ENCODE measurements at places on chromosomes 2 and 18.

DNA sequence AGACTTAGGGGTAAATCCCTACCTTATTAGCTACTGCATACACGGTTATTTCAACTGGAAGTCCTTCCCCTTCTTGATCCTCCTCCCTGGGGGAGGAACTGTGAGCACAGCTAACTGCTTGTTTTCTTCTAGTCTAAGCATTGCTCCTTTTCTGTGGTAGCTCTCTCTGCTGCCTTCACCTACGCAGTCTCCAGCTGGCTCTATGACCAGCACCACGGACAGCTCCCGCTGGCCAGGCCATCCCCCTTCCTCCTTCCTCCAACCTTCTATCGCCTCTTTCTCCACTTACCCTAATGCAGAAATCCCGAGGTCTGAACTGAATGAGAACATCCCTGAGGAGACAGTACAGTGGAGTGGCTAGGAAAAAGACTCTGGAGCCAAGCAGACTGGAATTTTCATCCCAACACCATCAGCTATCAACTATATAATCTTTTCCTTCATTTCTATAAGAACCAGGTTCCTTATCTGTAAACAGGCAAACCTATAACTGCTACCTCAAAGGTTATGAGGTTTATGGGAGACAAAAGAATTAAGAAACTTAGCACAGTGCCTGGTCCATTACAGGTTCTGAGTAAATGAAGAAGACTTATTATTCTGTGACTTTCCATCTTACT lies 4.7 kb upstream of the CFAP65 start:
- DNase-seq: peak; percentile 76

DNA sequence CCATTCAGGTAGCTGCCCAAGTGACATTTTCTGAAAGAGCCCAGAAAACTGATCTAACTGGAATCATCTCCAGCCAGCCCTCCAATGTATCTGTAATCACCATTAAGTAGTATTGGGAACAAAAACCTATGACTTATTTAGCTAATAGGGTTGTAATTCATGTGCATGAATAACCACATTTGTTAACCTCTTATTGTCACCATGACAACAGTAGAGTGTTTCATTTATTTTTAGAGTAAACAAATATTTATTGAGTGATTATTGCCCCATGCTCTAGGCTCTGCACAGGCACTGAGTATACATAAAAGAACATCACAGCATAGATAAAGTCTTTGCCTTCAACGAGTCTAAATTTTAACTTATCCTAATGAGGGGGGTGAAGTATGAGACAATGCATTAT lies 265.4 kb upstream of the UBE2E3 start:
- DNase-seq: no peak

GRCh38 chr18:38221476-38222100 lies 656.0 kb upstream of the CELF4 start:
- no peak for DNase-seq

- no peak for DNase-seq
These were observed 162.3 kb upstream of the CCDC68 start for GRCh38 chr18:55121397-55122170.

DNA sequence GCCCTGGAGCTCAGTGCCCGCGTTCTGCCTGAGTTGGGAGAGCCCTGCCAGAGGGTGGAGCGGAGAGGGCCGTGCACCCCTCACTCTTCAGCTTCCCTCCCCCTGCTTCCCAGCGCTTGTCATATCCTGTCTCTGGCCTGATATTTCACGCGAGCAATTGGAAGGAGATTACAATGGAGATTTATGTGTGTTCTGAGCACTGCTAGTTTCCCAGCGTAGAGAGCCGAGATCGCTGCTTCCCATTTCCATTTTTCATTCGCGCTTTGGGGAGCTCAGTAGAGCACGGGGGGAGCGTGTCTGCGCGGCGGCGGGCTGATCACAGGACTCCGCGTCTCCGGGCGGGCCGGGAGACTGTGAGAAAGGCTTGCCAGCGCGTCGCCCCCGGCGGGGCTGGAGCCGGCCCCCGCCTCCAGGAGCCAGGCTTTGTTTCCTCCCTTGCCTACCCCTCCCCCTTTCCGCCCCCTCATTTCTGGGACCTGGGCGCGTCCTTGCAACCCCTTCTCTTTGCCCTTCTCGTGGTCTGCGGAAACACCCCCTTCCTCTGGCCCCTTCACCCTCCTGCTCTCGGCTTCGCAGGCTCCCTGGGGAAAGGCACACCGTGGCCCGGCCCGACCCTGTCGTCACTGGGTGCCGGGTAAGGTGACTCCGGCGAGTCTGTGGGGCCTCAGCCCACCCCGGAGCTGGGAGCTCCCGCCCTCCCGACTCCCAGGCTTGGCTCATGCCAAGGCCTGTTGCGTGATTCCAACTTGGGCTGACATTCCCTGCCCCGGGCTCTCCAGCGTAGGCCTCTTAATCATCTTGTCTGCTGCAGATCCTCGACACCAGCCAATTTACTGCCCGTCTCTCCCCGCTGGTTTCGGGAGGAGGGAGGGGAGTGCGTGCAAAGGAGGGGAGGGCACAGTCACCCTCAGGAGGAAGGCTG lies 5.8 kb downstream of the DLX2 start:
- DNase-seq: peak; percentile 64

DNA sequence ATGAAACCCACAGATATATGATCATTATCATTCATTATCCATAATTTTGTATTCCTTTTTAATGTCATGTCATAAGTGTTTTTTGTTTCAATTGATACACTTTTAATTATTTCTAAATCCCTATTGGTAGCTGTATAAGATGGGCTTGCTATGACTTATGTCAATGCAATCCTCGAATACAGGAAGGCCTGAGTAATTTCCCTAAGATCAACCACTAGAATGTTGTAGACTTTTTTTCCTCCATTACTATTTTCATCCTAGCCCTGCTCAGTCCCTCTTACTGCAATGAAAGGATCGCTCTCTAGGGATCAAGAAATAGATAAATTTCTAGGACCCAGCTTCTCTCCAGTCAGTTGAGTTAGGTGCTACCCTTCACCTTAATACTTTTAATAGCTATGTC lies 186.3 kb downstream of the KCNE4 start:
- DNase-seq: no peak

DNA sequence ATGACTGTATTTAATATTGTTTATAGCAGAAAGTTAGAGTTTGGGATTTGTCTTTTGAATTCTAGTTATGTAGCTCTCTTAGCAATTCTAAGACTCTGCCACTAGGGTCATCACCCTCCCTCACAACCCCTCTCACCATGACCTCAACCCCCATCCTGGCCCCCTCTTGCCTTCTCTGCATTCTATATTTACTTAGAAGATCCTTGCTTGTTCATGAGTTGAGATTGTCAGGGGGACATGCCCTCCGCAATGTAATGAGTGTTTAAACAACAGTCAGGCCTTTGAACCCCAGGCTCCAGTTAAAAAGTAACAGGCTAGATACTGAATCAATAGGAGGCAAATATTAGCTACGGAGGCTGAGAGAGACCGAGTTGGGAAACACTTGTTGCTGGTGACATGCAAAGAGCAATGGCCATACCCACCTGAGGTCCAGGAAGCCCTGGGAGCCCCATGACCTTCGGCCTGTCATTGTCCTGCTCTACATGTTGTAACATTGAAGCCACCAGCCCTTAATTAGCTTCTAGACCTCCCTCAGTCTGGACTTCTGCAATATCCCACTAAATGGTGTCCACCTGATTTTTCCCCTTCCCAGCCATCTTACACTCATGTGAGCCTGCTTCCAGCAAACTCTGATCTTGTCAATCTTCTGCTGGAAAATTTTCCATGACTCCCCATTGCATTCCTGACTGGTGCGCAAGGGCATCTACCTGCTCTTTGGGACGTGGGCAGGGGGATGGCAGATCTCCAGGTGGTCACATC lies 221.1 kb downstream of the ALPK2 start:
- DNase-seq: no peak

DNA sequence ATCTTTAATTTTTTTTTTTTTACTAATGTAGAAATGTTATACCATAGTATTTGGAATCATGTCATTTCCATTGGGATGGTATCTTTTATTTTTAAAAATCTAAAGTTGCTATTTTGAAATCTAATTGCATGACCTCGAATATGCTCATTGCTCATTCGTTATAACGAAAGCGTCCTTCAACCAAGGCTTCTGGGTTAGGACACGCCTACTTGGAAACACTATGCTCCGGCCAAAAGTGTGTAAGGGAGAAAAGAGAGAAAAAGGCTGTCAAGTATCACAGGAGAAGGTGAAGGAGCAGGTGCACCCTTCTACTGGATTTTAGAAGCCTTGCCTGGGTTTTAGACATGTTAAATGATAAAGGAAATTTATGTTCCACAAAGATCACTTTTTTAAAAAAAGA lies 465.9 kb upstream of the ID2 start:
- no peak for DNase-seq

DNA sequence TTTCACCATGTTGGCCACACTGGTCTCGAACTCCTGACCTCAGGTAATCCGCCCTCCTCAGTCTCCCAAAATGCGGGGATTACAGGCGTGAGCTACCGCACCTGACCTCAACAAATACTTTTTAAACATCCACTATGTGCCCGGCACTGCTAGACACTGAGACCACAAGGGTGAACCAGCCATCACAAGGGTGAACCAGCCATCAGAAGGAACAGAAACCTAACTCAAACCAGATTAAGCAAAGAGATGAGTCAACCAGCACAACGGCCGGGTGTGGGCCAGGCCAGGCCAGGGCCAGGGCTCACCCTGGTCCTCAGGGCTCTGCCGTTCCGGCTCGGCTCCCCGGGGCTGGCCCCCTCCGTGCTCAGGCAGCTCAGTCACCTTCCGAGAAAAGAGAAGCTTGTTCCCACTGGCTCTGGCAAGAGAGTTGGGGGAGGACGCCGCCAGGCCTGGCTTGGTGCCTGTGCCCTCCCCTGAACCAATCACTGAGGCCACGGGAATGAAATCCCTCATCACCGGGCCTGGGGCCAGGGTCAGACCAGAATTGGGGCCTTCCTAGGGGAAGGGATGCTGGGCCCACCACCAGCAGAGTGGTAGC lies 4.4 kb downstream of the TEX44 start:
- no peak for DNase-seq

DNA sequence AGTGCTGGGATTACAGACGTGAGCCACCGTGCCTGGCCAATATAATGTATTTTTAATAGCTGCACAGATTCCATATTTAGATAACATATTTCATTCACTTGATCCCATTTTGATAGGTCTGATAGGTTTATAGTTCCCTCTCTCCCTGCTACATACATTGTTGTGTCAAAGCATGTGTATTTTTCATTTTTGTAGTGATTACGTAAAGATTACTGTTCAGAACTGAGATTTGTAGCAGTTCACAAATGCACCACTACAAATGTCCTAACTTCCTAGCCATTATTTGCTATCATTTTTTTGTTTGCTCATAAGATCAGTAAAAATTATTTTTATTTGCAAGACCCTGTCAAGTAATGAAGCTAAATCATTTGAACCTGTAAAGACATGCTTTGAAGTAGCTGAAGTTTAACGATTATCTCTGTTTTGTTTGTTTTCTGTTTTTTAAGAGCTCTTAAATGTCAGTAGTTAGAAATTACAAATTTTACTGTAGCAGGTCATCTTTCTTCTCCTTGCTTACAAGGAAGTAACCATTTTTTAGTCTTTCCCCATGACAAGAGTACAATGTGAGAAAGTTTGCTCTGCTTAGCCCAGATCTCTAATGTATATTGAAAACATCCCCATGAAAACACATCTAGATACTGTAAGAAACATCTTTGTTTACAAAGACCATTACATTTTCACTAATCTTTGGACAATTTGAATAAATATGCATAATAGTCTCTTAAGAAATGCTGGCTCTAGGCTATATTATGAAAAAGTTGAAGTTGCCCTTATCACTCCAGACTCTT lies 54.1 kb downstream of the EML4 start:
- no peak for DNase-seq

- peak; percentile 88 for DNase-seq
These were observed 910 bp downstream of the SRSF7 start for GRCh38 chr2:38750011-38750890.

DNA sequence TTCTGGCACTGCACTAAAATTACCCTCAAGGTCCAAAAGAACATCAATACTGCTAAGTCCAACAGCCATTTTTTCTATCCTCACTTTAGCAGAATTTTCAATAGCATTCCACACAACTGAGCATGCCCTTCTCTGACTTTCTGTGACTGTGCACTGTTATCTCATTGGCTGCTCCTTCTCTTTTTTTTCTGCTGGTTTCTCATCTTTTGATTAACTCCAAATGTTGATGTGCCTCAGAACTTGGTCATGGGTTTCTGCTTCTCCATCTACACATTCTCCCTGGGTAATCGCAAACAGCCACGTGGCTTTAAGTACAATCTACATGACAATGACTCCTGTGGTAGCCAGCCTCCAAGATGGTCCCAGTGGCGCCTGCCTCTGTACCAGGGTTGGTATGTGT lies 75.0 kb upstream of the CD226 start:
- DNase-seq: no peak

DNA sequence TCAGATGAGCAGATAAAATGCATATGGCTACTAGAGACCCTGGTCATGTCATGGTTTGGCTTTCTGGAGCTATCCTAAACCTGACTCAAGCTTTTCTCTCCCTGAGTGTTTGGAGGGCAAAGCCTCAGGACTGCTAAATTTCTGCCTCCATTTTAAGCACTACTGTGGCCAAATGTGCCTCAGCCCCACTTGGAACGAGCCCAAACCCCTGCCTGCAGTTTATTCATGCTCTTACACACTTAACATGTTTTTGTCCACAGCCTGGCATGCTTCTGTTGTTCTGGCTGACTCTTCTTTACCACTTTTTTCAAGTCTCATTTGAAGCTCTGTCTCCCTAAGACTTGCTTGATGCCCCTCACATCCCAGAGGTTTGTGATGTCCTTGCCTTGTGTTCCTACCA lies 24.7 kb downstream of the MGAT5 start:
- no peak for DNase-seq

GRCh38 chr2:207704078-207704477 lies 7.4 kb upstream of the CCNYL1 start:
- no peak for DNase-seq

GRCh38 chr18:23690505-23691068 lies 1.3 kb downstream of the LAMA3 start:
- no peak for DNase-seq

DNA sequence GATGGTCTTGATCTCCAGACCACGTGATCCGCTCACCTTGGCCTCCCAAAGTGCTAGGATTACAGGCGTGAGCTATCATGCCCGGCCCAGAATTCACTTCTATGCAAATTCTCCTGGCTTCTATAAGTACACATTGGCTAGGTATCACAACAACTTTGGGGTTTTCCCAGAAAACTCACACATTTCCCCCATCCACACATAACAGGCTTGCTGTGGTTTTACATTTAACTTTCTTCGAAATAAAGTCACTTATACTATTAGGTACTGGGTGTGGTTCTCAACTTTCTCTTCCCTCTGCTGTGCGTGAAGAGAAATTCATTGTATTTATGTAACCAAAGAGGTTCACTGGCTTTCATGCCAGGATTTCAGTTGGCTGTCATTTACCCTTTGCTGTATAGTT lies 439.4 kb upstream of the CWC22 start:
- no peak for DNase-seq

GRCh38 chr2:121897335-121897970 lies 142.0 kb downstream of the TSN start:
- peak; percentile 60 for DNase-seq

DNA sequence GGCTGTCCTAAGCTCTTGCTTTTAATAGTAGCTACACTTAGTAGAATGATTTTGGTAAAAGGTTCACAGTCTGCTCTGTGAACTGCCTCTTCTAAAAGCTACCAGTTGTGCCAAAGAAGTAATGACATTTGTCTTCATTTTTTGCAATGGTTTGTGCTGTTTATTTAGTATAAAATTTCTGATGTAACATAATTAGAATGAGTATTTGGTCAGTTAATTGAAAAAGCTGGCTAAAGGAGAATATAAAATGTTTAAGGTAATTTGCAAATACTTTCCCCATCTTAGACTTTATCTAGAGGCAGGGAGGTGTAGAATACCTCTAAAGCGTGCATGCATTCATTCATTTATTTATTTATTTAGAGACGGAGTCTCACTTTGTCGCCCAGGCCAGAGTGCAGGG lies 71.3 kb downstream of the PHLPP1 start:
- DNase-seq: no peak

- DNase-seq: no peak
These were observed 993.9 kb upstream of the POU3F3 start for GRCh38 chr2:103860016-103860415.

All from activated CD4-positive, alpha-beta T cell treated with anti-CD3 and anti-CD28 coated beads, Interleukin-2, amount 10 ng/mL, durations not matched to agents 24 days and 14 days (primary cell).